Suppressor macrophage treated with lipopolysaccharide for 1 hour (primary cell): ENCODE measurements at places on chromosomes 11 and 22.

DNA sequence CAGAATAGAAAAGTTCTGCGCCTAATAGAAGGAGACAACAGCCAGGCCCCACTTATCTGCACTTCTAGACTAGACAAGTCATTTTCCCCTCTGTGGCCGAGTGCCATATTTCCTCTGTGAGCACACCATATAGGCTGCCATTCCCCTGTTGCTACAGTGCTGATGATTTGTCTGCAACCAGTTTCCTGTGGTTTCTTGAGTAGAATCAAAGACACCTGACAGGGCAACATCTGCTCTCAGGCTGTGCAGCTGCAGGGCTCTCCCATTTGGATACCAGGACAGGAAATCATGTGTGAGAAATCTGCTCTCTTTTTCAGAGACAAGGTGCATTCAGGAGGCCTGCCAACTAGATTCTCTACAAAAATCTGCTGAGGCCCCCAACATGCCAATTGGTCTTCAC, 879.3 kb downstream of the DLG2 start:
- DNase-seq = no peak

DNA sequence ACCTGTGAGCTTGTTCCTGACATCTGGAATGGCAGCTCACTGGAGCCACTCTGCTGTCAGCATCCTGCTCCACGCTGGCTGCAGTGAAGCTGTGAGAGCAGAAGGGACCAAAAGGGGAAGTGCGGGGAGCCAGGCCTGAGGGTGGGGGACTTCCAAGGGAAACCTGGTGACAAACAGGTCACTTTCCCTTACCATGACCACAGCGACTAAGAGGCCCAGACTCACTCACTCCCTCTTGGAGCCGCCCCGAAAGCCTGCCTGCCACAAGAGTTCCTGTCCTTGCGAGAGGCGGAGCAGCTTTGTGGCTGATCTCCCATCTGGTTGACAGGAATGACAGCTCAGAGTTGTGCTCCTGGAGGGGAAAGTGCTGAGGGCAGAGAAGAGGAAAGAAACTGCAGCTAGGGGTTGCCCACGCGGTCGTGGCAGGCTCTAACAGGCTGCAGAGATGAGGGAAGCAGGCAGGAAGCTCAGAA, 183.8 kb upstream of the NTM start:
- peak; percentile 91 for DNase-seq

GRCh38 chr11:77440678-77441077, 33.2 kb downstream of the PAK1 start:
- no peak for DNase-seq

GRCh38 chr11:12184699-12185098, 74.3 kb downstream of the MICAL2 start:
- DNase-seq = no peak

- DNase-seq = peak; percentile 32
Measured at GRCh38 chr22:37277384-37277783, 4.9 kb upstream of the CYTH4 start.

GRCh38 chr11:130338667-130339066, 23.9 kb upstream of the ZBTB44 start:
- DNase-seq = no peak

GRCh38 chr22:48278620-48279460, 1516.4 kb downstream of the TBC1D22A start:
- DNase-seq = no peak
